Globus pallidus (tissue), 1 donor: ENCODE measurements at places on chromosomes 6 and 20.
A peak's percentile ranks its signal among the peaks of the same experiment; 100 is the strongest.

GRCh38 chr6:142624978-142625715 is 319.8 kb downstream of the HIVEP2 start:
- no peak for DNase-seq

DNA sequence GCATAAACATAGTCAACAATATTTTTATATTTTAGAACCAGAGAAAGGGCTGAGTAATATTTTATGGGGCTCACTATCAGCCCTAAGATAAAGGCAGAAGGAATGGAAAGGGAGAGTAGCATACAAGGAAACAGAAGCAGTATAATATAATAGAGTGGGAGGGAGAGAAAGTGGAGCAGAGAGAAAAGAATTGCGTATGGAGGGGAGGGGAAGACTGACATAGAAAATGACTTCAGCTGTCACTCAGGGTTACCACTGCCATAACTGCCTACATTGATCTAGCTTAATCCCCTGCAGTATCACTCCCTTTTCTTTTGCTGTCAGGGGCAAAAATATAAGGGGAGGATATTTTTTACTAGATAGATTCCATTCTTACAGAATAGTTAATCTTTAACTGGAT is 1133.5 kb upstream of the MAP3K7 start:
- DNase-seq = no peak

GRCh38 chr20:47466704-47467459 is 34.8 kb upstream of the NCOA3 start:
- no peak for DNase-seq

GRCh38 chr6:34589140-34589539 is 33.0 kb upstream of the SPDEF start:
- no peak for DNase-seq

- DNase-seq = peak; percentile 62
Observed at GRCh38 chr6:21594416-21595281, 1.1 kb downstream of the SOX4 start.

DNA sequence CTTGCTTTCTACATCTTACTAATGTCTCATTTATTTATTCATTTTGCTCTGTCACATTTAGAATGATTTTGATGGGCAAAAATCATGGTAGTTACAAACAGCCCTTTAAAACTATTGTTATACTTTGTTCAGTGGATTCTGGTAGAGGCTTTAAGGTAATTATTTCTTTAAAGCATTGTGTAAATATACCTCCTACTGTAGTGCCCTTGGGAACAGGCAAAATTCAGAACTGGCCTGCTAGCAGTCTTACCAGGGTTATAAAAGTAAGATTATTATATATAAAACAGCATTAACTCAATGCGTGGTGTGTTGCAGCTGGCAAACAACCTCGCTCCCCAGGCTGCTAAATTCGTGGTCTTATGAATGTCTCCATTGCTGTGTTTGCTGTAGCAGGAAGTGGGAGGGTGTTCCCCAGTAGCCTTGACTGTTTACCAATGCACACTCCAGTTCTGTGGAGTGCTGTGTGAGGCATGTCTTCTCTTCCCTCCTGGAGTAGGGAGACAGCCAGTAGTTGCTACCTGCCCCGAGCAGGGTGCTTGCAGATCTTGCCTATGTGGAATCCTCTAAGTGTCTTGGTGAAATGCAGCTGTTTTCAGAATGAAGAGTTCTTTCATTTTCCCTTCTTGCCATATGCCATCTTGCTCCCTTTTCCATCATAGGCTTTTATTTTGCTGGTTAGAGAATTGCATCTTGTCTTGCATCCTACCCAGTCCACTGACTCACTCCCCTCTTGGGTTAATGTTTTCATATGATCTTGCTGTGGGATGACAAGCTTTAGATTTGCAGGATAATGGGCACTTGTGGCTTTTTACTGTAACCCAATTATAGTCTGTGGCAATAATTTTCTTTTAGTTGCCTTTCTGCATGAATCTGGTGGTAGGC is 45.3 kb downstream of the IGF2R start:
- DNase-seq = no peak

- no peak for DNase-seq
Observed at GRCh38 chr6:163461696-163462095, 47.2 kb downstream of the QKI start.

DNA sequence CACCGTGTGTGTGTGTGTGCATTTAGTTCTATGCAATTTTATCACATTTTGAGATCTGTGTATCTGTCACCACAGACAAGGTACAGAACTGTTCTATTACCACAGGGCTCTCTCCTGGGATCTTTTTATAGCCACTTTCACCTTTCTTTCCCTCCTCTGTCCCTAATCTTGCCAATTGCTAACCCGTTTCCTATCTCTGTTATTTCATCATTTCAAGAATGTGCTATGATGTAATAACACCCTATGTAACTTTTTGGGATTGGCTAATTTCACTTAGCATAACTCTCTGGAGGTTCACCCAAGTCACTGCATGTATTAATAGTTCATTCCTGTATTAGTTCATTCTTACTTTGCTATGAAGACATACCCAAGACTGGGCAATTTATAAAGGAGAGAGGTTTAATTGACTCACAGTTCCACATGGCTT is 657.7 kb downstream of the QKI start:
- no peak for DNase-seq

DNA sequence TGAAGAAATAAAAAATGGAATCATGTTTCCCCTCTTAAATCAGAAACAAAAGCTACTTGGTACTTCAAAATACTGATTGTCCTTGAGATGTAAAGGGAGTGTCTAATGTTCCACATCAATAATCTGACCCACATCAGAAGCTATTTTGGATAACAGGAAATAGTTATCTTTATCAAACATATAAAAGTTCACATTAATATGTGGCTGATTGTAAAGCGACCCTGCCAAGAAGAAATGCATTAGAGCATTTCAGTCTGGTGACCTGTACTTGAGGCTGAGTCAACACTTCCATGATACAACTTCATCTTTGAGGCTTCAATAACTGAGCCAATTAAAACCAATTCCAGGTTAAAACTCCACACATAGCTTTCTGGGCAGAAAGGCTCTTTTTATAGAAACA is 31.8 kb downstream of the SYNE1 start:
- DNase-seq = no peak

DNA sequence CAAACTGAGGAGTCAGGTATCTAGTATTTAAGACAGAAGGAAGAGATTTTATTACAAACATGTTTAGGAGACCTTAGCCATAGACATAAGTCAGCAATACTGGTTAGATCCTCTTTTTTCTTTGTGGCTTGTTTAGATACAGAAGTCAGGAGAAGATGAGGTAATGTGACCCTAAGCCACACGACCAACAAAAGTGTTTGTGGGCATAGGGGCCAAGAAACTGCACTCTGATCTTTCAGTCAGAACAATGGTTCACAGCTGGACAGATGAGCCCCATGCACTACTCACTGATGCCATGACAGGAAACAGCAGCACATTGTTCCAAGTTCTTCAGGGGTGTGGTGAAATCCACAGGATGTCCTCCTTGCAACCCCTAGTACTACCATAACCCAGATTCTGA is 238.5 kb upstream of the RAB32 start:
- peak; percentile 26 for DNase-seq

GRCh38 chr6:127690092-127690491 is 113.1 kb downstream of the C6orf58 start:
- DNase-seq = peak; percentile 2

DNA sequence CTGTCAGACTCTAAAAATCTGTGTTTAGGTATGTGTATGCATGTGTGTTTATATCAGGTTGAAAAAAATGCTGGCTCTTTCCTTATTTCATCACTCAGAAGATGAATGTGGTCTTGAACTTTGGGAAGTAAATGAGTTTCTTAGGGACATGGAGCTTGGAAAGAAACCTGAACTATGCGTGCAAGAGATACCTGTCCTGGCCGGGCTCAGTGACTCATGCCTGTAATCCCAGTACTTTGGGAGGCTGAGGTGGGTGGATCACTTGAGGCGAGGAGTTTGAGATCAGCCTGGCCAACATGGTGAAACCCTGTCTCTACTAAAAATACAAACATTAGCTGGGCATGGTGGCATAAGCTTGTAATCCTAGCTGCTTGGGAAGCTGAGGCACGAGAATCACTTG is 4.4 kb upstream of the GLP1R start:
- no peak for DNase-seq

DNA sequence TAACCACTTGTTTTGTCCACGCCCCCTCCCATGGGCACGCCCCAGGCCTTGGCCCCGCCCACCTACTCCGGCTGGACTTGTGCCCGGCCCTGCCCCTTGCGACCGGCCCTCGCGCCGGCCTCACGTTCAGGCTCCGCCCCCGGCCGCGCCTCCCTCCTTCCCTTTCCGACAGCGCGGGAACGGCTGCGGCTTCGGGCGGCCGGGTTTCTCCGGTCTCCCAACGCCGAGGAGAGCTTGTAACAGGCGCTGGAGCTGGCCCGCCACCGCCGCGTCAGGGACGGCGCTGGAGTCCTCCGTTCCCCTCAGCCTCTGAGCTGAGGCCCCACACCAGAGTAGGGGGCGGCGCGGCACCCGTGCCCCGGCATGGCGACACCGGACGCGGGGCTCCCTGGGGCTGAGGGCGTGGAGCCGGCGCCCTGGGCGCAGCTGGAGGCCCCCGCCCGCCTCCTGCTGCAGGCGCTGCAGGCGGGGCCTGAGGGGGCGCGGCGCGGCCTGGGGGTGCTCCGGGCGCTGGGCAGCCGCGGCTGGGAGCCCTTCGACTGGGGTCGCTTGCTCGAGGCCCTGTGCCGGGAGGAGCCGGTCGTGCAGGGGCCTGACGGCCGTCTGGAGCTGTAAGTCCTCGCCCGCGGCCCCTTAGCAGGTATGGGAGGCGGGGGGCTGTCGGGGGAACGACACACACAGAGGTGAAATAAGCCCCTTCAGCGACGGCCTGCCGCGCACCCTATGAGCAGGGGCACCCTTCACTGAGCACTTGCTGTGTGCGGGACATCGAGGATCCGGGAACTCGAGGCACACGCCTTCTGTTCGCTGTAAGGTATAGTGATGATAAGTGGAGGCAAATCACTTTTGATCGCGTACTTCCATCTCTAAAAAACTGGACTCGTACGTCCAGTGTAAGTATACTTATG is at the start of gene FANCE:
Gene FANCE (plus strand): TSS at position 156 of the 908 bp plus-strand sequence. CDS start 208 bp downstream, at position 364.
- DNase-seq = peak; percentile 86

- DNase-seq = no peak
Observed at GRCh38 chr6:128310451-128310850, 209.9 kb downstream of the PTPRK start.

DNA sequence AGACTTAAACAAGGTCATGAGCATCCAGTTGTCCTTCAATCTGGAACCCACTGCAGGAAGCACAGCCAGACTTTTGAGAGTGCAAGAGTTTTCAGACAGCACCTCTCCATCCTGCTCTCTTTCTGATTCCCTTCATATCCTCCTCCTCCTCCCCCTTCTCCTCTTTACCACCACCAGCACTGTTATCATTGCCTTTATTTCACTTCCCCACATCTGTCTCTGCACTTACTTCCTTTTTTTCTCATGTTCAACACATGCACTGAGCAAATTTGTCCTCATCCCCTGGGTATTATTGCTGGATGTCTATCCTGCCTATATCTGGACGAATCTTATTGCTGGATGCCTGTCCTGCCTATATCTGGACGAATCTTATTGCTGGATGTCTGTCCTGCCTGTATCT is 554.8 kb downstream of the DHX35 start:
- DNase-seq = peak; percentile 3

- no peak for DNase-seq
Observed at GRCh38 chr20:54843431-54843830, 368.0 kb downstream of the DOK5 start.

DNA sequence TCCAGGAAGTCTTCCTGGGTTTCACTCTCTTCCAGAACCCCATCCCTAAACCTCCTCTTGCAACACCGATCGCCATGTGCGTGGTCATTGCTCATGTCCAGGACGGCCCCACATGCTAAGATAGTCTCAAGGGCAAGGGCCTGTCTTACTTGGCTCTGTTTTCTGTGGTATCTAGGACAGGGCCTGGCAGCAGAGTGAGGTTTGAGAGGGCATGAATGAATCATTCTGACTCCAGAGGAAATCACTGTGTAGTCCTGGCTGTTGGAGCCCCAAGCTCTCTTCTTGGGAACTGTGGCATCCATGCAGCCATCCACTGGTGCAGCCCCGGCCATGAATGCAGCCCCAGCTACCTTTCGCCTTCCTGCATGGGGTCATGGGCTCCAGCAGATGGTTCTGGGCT is 12.4 kb downstream of the SIRPA start:
- DNase-seq = no peak

DNA sequence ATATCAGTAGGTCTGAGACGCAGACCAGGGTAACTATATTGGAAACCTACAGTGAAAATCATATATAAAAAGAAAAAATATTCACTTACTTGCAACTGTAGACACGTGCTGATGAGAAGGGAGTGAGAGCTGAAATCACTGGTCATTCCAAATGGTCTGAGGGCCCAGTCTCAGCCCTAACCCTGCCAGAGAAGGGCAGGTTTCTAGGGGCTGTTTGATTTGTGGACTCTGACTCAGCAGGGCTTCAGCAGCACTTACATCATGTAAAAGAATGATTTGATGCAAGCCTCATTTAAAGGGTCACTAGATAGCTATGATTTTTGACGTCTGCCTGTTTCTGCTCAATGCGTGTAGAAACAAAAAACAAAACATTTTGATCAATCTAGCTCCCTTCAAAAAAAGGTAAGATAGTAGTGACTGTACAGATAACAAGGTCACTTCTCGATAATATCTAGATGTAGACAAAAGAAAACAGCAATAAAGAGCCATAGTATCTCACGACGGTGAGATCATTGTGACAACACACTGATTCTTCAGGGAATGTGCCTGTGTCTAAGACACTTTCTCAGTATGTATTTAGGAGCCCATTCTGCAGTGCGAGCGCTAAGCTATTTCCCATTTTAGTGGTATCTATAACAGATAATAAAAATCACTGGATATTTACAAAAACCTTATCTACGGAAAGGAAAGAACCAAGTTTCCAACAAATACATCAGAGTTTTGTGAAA is 307.2 kb downstream of the HIVEP2 start:
- no peak for DNase-seq

GRCh38 chr20:25274891-25275812 is 27.3 kb downstream of the PYGB start:
- DNase-seq = no peak

- DNase-seq = peak; percentile 72
Observed at GRCh38 chr6:68559070-68559469, 76.0 kb upstream of the ADGRB3 start.

GRCh38 chr6:12017263-12017662 is 5.2 kb downstream of the HIVEP1 start:
- DNase-seq = no peak

DNA sequence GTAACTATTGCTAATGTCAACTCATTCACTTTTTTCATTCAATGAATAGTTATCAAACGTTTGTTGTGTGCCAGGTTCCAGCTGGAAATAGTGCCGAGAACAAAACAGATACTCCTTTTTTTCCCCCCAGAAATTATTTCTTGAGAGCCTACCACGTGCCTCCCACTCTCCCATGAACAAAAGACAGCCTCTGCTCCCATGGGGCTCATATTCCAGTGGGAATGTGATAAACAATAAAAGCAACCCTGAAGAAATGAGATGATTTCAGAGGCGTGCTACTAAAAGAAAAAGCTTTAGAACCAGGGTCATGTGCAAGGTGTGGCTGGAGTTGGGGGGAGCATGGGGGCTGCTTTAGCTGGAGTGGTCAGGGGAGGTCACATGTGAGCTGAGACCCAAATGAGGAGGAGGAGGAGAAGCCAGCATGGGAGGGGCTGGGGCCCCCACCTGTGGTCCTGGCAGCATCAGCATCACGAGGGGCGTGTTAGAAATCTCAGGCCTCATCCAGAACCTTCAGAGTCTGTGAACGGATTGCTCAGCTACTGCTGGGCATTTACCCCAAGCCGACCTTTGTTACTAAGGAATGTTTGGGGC is 157.4 kb downstream of the EYA2 start:
- no peak for DNase-seq
